ENCODE measurements at places on chromosomes 1 and 21.

- DNase-seq = no peak
Measured at GRCh38 chr21:33897739-33898138, 17.9 kb downstream of the ATP5PO start.

DNA sequence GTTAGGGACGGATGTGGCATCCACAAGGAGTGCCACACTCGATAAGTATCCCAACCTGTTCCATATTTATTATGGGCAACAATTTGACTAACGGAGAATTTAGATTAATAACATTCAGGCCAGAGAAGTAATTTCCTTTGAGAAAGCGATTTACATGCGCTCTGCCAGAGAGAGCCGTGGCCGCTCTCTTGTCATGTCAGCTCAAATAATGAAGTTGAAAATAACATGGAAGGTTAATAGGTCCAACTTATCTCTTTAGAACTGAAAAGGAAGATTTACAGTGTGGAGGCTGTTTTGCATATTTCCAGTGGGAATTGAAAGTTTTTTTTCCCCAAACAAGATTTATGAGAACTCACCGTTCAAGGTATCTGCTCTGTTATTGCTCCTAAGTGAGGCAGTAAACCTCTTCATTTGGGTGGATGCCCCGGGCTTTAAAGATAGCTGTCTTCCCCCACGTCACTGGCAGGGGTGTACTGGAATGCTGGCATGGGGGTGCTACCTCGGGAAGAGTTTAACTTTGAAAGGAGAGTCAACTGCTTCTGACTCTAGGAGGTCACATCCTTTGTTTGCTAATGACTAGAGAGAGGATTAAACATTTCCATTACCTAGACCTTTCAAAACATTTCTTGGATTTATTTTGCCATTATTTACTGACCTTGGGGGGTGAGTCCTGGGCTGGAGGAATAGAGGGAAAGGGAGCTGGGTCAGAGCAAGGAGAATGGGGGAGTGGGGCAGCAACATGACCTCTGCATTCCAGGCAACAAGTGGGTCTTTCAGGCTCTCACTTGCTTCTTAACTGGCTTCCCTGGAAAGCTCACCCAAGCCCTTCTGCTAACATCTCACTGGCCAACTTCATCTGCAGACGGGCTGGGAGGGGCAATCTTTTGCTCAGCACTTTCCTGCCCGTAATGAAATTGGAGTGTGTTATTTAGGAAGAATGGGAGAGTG lies 204.2 kb downstream of the CAMTA1 start:
- no peak for DNase-seq

DNA sequence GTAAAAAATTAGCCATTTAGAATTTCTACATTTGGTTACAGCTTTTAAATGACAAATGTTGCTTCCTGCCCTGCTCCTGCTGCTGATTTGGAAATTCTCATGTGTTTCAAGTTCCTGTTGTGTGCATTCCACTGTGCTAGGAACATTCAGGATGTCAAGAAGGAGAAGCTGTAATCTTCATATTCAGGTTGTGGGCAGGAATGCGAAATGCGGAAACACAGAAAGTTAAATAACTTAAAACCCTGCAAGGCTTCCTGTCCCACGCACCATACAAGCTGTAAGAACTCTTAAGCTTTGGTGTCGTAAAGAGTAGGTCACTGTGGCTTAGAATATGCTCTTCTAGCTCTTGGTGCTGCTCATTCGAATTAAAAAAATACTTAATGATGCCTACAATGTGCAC lies 52.6 kb downstream of the S100B start:
- DNase-seq = no peak

- no peak for DNase-seq
Measured at GRCh38 chr1:232574889-232575762, 54.8 kb downstream of the SIPA1L2 start.

DNA sequence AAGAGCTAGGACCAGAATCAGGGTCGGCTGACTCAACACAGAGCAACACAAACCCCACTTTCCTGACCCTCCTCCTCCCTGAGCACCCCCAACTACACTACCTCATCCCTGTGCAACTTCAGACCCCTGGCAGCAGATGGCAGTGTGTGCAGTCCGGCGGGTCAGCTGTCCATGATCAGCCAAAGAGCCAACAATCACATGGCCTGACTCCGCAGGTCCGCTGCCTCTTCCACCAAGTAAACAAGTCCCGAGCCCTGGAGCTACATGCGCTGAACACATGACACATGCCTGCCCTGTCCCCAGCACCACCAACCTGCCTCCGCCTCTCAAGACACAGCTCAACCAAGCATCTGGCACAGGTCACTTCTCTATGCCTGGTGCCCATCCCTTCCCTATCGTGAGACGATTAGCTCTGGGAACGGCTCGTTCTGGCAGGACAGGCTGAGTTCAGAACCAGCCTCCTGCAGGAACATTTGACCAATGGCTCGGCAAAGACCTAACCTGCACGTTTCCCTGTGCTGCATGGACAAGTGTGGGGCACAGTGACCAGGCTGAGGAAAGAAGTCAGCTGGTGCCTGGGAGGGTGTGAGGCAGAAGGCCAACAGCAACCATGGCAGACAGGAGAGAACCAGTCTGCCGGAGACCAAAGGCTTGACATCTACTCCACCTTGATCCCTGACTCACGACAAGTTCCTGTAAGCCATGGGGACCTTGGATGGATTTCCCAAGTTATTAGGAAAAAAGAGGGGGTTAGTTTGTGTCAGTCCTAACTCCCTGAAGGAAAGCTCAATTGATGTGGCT lies 60.3 kb downstream of the CD46 start:
- DNase-seq = no peak

- no peak for DNase-seq
Measured at GRCh38 chr1:100219883-100220282, 29.8 kb downstream of the DBT start.

DNA sequence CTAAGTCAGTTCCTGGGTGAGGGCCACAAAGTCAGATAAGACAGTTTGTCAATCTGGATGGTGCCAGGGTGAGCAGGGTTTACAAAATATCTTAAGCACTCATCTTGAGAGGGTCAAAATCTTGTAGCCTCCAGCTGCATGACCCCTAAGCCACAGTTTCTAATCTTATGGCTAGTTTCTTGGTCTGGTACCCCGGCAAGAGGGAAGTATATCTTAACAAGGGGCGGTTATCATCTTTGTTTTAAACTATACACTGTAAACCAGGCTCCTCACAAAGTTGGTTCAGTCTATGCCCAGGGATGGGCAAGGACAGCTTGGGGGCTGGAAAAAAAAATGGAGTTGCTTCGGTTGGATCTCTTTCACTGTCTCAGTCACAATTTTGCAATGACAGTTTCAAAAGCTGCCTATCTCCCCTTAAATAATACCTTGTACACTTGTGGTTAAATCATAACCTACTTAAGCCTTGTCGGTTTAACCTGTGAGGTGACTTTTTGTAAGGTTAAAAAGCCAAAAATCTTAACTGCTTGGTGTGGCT lies 7.8 kb upstream of the CD46 start:
- no peak for DNase-seq

- no peak for DNase-seq
Measured at GRCh38 chr1:203934027-203934426, 72.6 kb downstream of the SNRPE start.

GRCh38 chr1:240414237-240414636 lies 197.7 kb downstream of the GREM2 start:
- peak; percentile 31 for DNase-seq

- DNase-seq = no peak
Measured at GRCh38 chr1:117210831-117211261, at the start of gene VTCN1. TSS of gene VTCN1 (minus strand) at chr1:117210927. CDS start at chr1:117210855, 72 bp downstream.

- DNase-seq = peak; percentile 76
Measured at GRCh38 chr1:8373581-8374241, 55.8 kb downstream of the SLC45A1 start.

DNA sequence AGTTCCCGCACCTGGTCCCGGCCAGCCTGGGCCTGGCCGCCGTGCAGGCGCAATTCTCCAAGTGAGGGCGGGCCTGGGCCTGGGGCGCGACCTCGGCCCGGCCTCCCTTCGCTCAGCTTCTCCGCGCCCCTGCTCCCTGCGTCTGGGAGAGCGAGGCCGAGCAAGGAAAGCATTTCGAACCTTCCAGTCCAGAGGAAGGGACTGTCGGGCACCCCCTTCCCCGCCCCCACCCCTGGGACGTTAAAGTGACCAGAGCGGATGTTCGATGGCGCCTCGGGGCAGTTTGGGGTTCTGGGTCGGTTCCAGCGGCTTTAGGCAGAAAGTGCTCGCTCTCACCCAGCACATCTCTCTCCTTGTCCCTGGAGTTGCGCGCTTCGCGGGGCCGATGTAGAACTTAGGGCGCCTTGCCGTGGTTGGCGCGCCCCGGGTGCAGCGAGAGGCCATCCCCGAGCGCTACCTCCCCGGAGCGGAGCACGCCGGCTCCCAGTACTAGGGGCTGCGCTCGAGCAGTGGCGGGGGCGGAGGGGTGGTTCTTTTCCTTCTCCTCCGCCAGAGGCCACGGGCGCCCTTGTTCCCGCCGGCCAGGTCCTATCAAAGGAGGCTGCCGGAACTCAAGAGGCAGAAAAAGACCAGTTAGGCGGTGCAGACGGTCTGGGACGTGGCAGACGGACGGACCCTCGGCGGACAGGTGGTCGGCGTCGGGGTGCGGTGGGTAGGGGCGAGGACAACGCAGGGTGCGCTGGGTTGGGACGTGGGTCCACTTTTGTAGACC lies 1.2 kb downstream of the OLIG1 start:
- no peak for DNase-seq

GRCh38 chr1:193264313-193265065 lies 78.1 kb upstream of the B3GALT2 start:
- DNase-seq = peak; percentile 9

- no peak for DNase-seq
Measured at GRCh38 chr1:185337246-185337645, 20.2 kb upstream of the IVNS1ABP start.

DNA sequence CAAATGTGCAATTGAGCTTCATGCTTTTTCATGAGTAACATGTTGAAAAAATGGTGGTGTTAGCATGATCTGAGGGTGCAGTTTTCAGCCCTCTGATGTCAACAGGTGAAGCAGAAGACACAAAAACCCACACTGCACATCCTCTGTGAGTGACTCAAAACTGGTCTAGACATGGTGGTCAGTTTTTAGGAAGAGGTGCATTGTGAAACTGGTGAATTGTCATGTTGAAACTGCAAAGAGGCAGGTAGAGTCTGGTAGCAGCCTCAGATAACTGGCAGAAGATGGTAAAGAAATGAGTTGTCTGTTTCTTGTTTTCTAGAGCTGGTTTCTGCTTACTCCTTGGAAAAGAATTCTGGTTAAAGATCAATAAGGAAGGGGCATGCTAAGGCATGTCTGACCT lies 97.3 kb upstream of the HMCN1 start:
- DNase-seq = no peak

GRCh38 chr1:1000357-1001056 lies 610 bp upstream of the HES4 start:
- peak; percentile 97 for DNase-seq

DNA sequence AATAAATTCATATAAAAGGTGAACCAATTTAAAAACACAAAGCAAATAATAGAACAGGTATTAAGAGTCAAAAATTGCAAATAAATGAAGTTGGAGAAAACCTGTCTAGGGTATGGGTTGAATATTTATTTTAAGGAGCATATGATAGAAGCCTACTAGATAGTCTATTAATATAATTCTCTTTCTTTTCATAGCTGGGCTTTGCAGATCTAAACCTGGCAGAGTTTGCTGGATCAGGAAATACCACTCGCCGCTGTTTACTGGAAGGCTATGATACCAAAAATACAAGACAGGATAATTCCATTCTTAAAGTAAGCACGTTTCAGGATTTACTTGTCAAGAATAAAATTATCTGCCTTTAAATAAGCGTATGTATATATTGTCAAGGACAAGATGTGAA lies 48.9 kb downstream of the HENMT1 start:
- DNase-seq = no peak

- DNase-seq = peak; percentile 58
Measured at GRCh38 chr21:43740497-43741156, 21.7 kb downstream of the PDXK start.

DNA sequence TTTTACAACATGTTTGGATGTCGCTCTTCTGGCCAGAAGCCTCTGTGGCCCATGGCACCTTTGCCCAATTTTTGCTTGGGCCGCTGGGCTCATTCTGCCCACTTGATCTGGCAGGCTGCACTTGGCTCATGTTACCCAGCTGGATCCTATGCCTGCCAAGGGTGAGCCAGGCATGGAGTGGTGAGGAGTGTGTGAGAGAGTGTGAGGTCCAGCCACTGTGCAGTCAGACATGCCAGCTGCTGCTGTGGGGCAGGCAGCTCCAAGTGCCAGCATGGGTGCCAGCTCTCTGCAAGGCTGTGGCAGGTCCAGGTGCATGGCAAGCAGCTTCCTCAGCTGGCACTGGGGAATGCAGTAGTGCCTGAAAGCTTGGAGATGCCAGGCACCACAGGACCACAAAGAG lies 71.0 kb downstream of the EBNA1BP2 start:
- no peak for DNase-seq

- DNase-seq = no peak
Measured at GRCh38 chr1:58687516-58687915, 12.3 kb downstream of the MYSM1 start.

- no peak for DNase-seq
Measured at GRCh38 chr1:16006010-16006409, 2.0 kb downstream of the SRARP start.

GRCh38 chr1:225578251-225578977 lies 74.5 kb downstream of the ENAH start:
- no peak for DNase-seq

DNA sequence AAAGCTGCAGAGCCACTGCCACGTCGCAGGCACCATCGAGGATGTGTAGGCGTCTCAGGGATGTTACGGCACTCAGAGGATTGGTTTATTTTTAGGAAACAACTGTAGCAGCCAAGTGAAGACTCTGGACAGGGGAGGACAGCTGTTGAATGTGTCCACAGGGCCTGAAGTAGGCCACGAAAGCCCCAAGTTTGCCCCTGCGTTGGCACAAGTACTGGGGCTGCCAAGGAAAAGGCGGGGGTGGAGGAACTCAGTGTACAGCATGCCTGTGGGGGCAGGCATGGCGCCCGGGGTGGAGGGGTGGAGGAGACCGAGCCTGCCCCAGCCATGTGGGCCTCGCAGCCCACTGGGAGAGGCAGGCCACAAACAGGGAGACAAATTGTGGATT lies 89.7 kb downstream of the ADARB1 start:
- no peak for DNase-seq

- DNase-seq = no peak
Measured at GRCh38 chr1:167612587-167613385, 17.2 kb upstream of the RCSD1 start.

DNA sequence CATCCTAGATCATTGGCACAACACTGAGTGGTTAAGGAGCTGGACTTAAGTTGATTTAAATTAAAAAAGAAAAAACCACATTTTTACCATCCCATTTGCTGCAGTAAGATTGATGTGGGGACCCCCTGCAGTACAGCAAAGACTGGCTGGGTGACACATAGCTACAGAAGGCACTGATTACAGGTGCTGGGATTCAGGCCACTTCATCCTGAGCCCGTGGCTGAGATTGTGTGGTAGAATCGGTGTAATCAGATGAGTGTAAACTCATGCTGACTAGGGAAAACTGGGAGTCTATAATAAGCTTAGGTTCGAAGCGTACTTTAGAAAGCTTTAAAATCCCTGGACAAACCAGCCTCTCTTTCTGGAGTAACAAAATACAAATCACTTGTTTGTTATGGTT lies 70.1 kb downstream of the SLC25A24 start:
- no peak for DNase-seq

GRCh38 chr1:204031098-204031710 lies 41.7 kb upstream of the SOX13 start:
- DNase-seq = no peak

Measured in hepatic stellate cell (primary cell).